ENCODE measurements at places on chromosomes 2 and 18.

- no peak for DNase-seq
Measured at GRCh38 chr2:25829828-25830227, 48.5 kb downstream of the ASXL2 start.

GRCh38 chr18:22831441-22831904 lies 101.7 kb upstream of the RBBP8 start:
- no peak for DNase-seq

DNA sequence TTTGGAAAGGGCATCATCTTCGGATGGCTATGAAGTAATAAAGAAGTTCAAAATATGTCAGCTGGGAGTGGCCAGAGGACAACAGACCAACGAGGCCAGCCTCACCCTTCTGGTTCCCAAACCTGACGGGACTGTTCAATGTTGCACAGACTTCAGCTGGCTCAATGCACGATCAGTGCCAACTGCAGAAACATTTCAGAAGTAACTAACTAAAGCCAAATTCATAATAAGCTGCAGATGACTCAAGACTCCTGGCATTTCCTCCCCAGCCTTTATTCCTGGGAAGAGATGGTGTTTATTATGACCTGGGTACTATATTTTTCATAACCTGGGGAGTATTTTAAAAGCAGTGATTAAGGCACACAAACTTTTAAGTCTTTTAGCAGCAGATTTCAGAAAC lies 3.8 kb upstream of the ATP6V1C2 start:
- no peak for DNase-seq

- DNase-seq: no peak
Measured at GRCh38 chr2:94876523-94876863, 5.3 kb downstream of the TEKT4 start.

DNA sequence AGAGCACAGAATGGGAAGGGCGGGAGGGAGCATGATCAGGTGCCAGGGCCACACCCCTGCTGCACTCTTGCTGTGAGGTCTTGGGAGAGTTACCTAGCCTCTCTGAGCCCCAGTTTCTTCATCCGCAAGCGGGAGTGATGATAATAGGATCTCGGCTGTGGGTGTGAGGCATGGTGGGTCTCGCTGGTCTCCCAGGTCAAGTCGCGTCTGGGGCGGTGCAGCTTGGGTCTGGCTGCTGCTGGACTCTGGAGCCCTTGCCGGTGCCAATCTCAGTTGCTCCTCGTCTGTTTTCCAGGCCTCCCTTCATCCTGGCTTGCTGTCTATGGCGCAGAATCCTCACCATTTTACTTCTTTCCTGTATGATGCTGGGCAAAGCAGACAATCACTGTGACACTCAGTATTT lies 130.3 kb upstream of the RAB12 start:
- no peak for DNase-seq

GRCh38 chr2:42424033-42424432 lies 63.0 kb upstream of the COX7A2L start:
- no peak for DNase-seq

DNA sequence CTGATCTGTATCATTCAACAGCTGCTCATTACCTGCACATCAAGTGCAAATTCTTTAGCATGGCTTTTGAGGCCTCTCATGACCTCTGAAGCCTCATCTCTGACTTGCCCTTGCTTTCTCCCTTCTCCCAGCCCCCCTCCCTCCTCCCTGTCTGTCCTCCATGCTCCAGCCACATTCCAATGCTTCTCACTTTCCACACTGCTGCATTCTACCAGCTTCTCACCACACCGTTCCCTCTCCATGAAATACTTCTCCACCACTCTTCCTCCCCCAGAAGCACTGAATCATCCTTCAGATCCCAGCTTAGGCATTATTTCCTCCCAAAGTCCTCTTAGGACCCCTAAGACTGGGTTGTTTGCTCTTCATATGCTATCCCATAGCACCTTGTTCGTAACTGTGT lies 26.9 kb downstream of the GCG start:
- no peak for DNase-seq

GRCh38 chr18:4119813-4120212 lies 335.3 kb downstream of the DLGAP1 start:
- no peak for DNase-seq

GRCh38 chr2:128545085-128545484 lies 226.4 kb upstream of the HS6ST1 start:
- no peak for DNase-seq

DNA sequence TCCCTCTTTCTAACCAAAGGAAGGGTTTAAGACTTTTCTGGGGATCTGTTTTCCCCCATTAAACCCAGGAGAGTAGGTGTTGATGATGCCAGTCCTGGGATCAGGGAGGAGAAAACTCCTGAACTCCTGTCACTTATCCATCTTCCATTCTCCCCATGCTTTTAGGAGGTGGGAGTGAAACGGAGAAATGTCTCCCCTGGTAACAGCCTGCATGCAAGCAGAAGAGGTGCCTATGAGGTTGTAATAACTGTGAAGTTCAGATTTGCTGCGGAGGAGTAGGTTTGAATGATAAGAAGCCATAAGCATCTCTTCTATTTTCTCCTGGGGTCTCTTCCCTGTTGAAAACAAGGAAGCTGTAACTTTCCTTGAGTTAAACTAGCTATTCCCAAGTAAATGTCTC lies 150.8 kb downstream of the SLC4A3 start:
- no peak for DNase-seq

DNA sequence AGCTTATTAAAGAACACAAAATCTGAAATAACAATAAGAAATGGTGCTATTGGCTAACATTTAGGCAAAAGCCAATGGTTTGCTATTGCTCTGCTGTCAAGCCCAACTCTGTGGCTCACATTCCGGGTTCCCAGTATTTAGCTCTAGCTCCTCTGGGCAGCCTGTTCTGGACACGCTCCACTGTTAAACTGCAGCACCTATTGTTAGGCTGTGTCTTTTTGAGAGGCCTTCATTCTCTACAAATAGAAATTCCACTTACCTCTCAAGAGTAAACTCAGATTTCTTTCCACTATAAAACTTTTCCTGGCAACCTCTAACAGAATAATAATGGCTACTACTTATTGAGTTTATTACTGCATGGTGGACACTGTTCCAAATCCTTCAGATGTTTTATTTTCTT lies 3.7 kb upstream of the KLHL14 start:
- DNase-seq: no peak

GRCh38 chr2:122486086-122486485 lies 730.6 kb downstream of the TSN start:
- no peak for DNase-seq

GRCh38 chr2:43391201-43391877 lies 164.9 kb upstream of the ZFP36L2 start:
- no peak for DNase-seq

DNA sequence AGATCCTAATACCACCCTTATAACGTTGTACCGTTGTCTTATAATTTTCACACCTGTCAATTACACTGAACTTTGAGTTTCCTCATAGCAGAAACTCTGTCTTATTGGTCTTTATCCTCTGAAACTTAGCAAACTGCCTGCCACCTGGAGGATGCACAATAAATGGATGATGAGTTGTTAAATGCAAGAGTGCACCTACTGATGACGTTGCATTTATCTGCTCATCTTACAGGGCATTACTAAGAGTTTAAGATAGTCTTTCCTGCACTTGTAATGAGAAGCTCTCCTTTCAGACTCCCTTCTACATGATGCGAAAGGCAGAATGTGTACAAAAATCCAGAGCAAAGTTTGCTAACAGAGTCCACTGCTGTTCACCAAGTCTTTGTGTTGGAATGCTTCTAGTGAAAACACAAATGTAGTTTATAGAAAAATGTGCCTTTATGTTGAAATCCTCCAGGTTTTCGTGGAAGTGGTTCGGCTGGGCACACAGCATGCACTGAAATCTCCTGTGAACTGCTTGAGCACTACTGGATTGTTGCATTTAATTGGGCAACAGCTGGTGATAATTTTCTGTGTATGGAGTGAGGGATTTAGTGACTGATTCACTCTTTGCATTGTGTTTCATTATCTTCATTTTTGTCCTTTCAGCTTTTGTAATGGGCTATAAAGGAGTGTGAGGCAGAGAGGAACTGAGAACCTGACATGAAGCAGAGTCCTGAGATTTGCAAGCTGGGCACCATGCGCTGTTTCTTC lies 665.8 kb upstream of the ID2 start:
- no peak for DNase-seq

- no peak for DNase-seq
Measured at GRCh38 chr2:196195302-196195701, 23.9 kb upstream of the STK17B start.

GRCh38 chr2:47048801-47049480 lies 106.2 kb downstream of the STPG4 start:
- no peak for DNase-seq

- DNase-seq: no peak
Measured at GRCh38 chr2:105244451-105244850, 2.9 kb downstream of the GPR45 start.

- no peak for DNase-seq
Measured at GRCh38 chr2:158315803-158316414, 140.6 kb downstream of the CCDC148 start.

- DNase-seq: no peak
Measured at GRCh38 chr2:112682101-112682500, 36.4 kb downstream of the SLC20A1 start.

Measured in stimulated activated CD4-positive, alpha-beta T cell treated with anti-CD3 and anti-CD28 coated beads, Interleukin-1b, Interleukin-23, amount 100 ng/mL, for 4 hours (primary cell).